Activated naive CD4-positive, alpha-beta T cell treated with Interleukin-2 at 50 U/mL for 16 hours (primary cell): ENCODE measurements at places on chromosomes 5 and 9.
A peak's percentile ranks its signal among the peaks of the same experiment; 100 is the strongest.

DNA sequence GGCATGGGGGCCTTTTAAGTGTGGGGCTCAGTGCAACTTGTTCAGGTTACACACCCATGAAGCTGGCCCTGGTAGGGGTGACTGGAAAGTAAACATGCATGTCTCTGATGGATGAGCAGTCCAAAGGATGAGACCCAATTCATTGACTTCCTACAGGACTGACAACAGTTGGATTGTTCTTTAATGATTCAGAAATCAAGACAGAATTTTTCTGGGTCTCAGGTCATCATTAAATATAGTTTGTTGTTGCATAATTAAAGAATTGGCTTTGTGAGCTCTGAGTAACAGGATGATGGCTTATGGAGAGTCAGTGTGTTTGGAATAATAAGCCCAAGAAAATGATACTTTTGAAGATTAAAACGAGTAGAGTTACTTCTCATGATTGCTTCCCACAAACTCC is 604.2 kb upstream of the CLINT1 start:
- DNase-seq: no peak

DNA sequence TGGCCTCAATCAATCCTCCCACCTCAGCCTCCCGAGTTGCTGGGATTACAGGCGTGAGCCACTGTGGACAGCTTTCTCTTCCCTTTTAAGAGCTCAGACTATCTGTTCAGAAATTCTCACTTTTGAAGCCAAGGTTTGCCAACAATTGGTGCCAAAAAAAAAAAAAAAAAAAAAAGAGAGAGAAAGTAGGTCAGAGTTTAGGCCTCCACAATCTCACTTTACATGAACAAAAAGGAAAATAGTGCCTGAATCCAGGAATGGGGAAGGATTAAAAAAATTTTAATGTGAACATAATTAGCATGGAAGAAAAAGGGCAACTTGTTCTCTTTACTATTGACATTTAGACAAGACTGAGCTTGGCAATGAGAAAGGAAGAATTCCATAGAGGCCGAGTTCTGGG is 94.1 kb downstream of the NSG2 start:
- DNase-seq: no peak

DNA sequence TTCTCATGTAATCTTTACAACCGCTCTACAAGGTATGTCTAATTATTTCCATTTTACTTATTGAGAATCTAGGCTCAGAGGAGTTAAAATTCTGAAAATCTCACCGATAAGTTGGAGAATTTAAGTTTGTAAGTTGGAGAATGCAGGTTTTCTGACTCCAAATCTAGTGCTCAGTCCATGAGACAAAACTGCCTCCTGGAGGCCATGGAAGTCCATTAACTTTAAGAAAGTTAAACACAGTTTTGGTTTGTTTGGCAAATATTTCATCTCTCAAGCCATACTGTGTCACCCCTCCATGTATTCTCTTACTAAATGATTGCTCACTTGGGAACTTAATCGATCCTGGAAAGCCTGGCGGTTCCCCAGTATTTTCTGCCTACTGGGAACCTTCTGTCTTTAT is 52.6 kb downstream of the INIP start:
- DNase-seq: no peak

- no peak for DNase-seq
Observed at GRCh38 chr5:84088996-84089395, 295.7 kb downstream of the EDIL3 start.

- DNase-seq: no peak
Observed at GRCh38 chr5:54311176-54311677, 854 bp upstream of the ARL15 start.

GRCh38 chr5:141691867-141692532 is 10.0 kb upstream of the ARAP3 start:
- DNase-seq: peak; percentile 89

GRCh38 chr9:107237873-107238272 is 45.2 kb upstream of the RAD23B start:
- DNase-seq: no peak

DNA sequence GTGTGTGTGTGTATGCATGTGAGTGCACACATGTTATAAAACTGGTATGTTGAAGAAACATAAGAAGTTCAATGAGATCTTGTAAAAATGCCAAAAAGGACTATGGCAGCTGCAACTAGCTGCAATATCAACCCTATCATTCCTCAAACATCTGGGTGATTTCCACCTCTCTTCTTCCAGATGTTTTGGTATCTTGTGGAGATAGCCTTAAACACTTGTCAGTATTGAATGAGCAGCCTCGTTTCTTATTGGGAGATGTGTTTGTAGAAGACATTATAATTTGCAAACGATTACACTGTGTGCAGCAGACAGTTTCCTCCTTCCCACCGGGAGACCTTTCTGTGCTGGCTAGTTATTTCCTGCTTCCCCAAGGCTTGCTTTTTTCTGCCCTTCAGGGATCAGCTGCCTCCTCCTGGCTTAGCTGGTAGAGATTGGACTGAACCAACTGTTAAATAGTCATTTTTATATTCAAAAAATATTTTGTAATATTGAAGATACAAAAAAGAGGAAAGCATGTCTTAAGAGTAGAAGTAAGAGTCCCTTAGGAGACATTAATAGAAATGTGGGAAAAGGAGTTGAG is 168.4 kb upstream of the MPDZ start:
- DNase-seq: no peak

DNA sequence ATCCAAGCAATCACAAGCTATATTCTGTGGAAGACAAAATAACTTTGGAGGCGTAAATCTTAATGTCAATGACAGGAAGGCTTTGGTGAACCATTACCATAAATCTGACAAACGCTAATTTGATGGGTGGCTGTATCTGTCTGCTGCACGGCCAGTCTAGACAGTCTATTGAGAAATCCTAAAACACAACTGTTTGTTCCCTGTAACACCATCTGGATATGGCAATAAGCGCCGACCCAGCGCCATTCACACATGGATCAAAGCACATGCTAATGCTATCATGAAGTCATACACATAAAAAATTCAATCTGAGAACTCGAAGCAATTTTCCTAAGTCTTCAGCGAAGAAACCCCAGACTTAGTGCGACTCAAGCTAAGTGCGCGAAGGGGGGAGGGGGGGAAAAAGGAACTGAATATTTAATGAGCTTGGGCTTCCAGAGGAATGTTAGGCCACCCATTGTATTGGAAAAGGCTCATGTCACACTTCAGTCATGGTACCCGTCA is 95.1 kb downstream of the ARL15 start:
- DNase-seq: no peak

- peak; percentile 48 for DNase-seq
Observed at GRCh38 chr5:149581192-149581861, at the start of gene ARHGEF37. TSS of gene ARHGEF37 (plus strand) at chr5:149581498. CDS start at chr5:149597770, 16,272 bp downstream.

GRCh38 chr9:109372246-109372645 is 51.4 kb upstream of the EPB41L4B start:
- DNase-seq: no peak
